NCI-H524 (cell line): ENCODE measurements at places on chromosomes 1 and 21.
A peak's percentile ranks its signal among the peaks of the same experiment; 100 is the strongest.

DNA sequence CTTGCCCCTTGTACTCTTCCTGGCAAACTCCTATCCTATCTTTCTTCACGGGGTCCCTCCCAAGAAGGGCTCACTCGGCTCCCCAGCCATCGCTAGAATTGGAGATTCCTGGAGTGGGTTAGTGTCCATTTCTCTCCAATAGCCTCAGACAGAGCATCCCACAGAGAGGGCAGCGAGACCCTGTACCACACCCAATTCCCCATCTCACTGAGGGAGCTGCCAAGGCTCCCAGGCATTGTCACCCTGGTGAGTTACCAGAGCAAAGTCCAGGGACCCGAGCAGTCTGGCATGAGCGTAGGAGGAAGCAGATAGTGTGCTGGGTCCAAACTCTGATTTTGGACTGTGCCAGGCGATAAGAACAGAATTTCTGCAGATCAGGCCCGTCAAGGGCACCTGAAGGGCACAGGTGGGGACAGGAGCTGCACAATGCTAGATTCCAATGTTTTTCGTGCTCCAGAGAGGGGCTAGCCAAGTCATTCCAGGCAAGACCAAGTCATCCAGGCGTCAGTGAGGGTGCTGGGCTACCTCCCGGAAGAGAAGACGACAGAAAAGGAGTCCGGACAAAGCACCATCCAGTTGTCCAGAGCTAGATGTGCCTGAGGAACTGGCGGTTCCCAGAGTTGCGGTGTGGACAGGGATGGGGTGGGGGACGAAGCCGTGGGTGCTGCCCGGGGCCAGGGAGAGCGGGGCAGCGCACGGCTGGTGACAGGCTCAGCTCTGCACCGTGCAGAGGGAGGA lies 15.3 kb downstream of the AKR7A3 start:
- DNase-seq, result no peak

- no peak for DNase-seq
Measured at GRCh38 chr1:118021668-118022067, 92.1 kb downstream of the WDR3 start.

GRCh38 chr1:235976490-235976889 lies 88.4 kb downstream of the NID1 start:
- no peak for DNase-seq

GRCh38 chr1:31069392-31069791 lies 3.9 kb upstream of the PUM1 start:
- DNase-seq, result no peak

DNA sequence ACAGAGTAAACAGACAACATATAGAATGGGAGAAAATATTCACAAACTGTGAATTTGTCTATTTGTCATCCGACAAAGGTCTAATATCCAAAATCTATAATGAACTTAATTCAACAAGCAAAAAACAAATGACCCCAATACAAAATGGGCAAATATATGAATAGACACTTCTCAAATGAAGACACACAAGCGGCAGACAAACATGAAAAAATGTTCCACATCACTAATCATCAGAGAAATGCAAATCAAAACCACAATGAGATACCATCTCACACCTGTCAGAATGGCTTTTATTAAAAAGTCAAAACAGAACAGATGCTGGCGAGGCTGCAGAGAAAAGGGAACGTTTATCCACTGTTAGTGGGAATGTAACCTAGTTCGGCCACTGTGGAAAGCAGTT lies 72.7 kb downstream of the SMYD3 start:
- DNase-seq, result no peak

DNA sequence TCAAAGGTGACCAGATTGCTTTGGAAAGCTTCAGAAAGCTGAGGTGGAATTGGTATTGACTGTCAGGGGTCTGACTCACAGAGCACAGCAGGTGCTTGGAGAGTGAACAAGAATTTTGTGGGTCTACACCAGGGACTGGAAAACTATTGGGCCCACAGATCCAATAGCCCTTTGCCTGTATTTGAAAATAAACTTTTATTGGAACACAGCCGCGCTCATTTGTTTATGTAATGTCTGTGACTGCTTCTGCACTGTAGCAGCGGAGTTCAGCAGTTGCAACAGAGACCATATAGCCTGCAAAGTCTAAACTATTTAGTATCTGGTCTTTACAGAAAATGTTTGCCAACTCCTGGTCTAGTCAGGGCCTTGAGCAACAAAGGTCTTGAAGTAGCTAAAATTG lies 315.6 kb downstream of the NFIA start:
- DNase-seq, result no peak

- no peak for DNase-seq
Measured at GRCh38 chr1:204495777-204496176, 1.2 kb upstream of the PIK3C2B start.

GRCh38 chr21:23887725-23888306 lies 1719.5 kb downstream of the MRPL39 start:
- DNase-seq, result no peak

- DNase-seq, result no peak
Measured at GRCh38 chr1:189212606-189213005, 1265.1 kb downstream of the BRINP3 start.

DNA sequence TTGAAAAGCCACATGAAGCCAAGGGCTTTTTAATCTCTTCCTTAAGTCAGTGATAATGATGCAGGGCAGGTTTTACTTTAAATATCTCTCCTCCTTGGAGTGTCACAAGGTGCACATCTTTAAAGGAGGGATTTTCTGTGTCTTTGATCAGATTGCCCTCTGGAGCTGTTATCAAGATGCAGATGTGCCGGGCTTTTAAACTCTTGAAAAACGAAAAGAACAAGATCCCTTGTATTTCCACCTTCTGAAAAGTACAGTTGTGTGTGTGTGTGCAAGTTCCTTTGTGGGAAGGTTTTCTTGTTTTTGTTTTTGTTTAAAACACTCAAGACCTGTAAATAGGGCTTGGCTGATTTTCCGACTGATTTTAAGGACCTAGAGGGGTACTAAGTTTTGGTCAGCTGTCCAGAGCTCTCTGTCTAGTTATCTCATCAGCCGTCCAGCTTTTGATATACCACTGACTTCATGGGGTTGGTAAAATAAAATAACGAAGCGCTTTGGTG lies 1.6 kb downstream of the MARK1 start:
- no peak for DNase-seq

- peak; percentile 20 for DNase-seq
Measured at GRCh38 chr1:53552146-53552861, 93.1 kb downstream of the DMRTB1 start.

DNA sequence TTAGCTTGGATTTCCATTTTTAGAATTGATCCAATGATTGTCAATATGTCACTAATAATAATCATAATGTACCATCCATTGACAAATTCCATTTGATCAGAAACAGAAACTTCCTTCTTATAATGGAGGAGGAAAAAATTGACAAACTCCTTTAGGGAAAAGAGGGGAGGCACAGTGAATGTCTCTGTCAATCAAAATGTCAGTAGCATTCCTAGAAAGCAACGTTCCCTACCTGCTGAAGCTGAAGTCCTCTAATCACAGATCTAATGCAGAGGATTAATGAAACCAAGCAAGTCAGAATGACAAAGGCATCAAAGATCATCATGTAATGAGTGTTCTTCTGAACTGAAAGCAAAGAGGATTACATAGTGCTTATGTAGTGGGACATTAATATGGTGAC lies 22.4 kb downstream of the MCOLN3 start:
- no peak for DNase-seq

DNA sequence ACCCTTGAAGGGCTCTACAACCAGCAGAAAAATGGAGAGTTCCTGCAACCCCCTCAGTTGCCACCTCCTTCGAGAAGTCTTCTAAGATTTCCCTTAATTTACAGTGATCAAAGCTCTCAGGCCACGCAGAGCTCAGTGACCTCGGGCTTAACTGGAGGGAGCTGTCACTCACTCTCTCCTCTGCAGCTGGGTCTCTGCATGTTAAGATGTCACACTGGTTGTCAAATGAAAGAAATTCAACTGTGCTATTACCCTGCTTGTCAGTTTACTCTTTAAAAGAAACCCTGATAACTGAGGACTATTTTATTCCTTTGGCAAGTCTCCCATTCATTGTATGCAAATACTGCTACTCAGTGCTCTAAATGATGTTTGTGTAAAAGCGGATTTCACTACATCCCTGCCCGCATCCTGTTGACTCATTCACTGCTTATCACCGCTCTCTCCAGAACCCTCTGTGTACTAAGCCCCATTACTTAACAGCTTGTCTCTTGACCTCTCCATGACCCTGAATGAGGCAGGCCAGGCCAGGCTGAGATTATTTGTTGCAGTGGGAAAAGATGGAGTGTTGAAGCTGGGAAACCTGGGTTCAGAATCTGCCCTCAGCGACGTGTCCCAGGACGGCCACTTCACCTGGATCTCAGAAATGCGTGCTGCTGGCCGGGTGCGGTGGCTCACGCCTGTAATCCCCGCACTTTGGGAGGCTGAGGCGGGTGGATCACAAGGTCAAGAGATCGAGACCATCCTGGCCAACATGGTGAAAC lies 13.7 kb downstream of the DHRS3 start:
- peak; percentile 38 for DNase-seq
